ENCODE measurements at places on chromosomes 4 and X. TPM values are rescaled to one million over a fixed set of nuclear protein-coding genes. Genes with fewer than 3 reads are reported as not detected.

PGAM4 gene
- not detected for total RNA-seq

EDA gene
- total RNA-seq: 2.0 TPM

RTL9 gene
- 0.07 TPM for total RNA-seq

NPY2R gene
- 6.5 TPM for total RNA-seq

DNA sequence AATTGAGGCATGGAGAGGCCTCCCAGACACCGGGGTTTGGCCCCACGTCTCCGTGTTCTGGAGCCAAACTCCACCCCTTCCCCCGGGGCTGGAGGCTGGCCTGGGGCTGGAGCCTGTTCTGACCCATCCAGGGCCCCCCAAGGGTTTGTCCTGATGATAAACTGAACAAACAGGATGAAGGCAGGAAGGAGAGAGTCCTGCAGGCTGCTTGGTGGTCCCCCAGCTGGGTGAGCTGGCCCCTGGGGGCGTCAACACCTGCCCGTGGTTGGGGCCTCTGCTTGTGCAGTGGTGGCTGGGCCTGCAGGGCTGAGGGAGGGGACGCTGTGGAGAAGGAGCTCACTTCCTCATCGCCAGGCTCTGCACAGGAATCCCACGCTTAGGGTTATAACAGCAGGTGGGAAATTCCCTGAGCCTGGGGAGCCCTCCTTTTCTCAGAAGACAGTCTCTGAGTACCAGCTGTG is 2.3 kb downstream of the SH3TC1 start:
- peaks cover 12% of the 10 kb centered on the region for H3K4me1 ChIP-seq
- H3K27ac ChIP-seq: no peak overlapping the region
- H3K36me3 ChIP-seq: no peaks in the 10 kb centered on the region
- H3K27me3 ChIP-seq: no peaks in the 10 kb centered on the region
- peak overlapping the region; percentile 70 for H3K4me3 ChIP-seq

DNA sequence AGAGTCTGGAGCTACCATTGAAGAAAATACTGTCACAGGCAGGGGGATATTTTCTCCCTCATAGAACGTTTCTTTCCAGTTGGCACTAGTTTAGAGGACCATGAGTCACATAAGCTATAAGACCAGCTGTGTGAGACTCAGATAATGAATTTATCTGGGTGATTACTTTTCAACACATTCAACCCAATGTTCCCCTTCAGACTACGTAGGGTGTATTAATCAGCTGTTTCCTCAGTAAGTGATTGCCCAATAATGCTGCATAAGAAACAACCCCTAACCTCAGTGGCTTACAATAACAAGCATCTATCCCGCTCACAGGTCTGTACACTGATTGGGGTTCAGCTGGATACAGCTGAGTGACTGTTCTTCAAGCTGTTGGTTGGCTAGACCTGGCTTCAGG is 38.1 kb downstream of the CBLL2 start:
- H3K4me3 ChIP-seq: no peak overlapping the region
- no peaks in the 10 kb centered on the region for H3K27me3 ChIP-seq
- no peak for DNase-seq
- H3K4me1 ChIP-seq: no peaks in the 10 kb centered on the region

GRCh38 chrX:130916636-130917422 is 13.8 kb upstream of the ENOX2 start:
- no peaks in the 10 kb centered on the region for H3K36me3 ChIP-seq
- no peak overlapping the region for H3K27ac ChIP-seq
- no peak for DNase-seq
- no peaks in the 10 kb centered on the region for H3K27me3 ChIP-seq
- no peaks in the 10 kb centered on the region for H3K4me1 ChIP-seq

DNA sequence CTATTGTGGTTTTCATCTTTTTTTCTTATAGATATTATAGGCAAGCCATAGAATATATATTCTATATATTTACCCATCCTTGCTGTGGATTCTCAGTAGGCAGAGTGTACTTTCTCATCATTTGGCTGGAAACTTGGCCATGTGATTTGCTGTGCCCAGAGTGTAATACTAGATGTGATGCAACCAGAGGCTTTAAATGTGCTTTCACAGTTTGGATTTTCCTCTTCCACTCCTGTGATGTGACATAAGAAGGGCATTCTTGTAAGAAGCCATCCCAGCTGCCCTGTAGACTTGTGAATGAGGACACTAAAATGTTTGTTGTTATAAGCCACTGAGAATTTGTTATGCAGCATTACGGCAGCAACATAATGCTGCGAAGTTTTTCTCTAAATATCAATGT is 10.4 kb upstream of the HPGDS start:
- H3K27ac ChIP-seq: no peak overlapping the region
- no peak for DNase-seq
- no peaks in the 10 kb centered on the region for H3K27me3 ChIP-seq
- H3K4me1 ChIP-seq: no peaks in the 10 kb centered on the region
- no peak overlapping the region for H3K4me3 ChIP-seq

DNA sequence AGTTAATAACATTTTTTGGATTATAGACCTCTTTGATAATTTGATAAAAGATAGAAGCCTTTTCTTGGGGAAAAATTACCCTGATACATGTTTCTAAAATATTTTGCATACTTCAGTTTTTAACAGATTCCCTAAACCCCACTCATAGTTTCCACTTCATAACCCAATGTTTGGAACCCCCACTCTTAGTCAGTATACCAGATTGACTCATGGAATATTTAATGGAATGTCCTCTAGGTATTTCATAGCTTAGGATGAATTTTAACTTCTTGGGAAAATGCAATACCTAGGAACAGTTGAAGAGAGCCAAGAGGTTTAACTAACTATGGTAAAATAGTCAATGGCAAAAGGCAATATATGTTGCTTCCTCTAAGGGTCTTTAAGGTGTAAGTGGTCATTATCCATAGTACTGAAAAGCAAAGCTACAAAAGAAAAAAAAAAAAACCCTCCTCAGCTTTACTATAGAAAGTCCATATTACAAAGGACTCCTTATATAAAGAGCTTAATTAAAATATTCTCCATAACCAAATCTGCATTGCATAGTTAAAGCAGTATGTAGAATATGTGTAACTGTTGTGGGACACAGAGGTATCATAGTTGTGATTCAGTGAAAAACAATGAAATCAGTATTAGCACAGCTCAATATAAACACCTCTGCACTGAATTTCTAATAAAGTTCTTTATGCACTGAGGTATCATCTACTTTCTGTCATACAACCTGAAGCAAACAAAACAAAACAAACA is 159.9 kb downstream of the PCDH7 start:
- H3K36me3 ChIP-seq: no peaks in the 10 kb centered on the region
- no peaks in the 10 kb centered on the region for H3K27me3 ChIP-seq
- no peak overlapping the region for H3K4me3 ChIP-seq
- H3K4me1 ChIP-seq: peaks cover 58% of the 10 kb centered on the region

GRCh38 chr4:55346851-55347255 is 811 bp downstream of the SRD5A3 start:
- peaks cover 9% of the 10 kb centered on the region for H3K4me1 ChIP-seq
- peak overlapping the region; percentile 95 for H3K27ac ChIP-seq
- no peak for DNase-seq
- H3K4me3 ChIP-seq: peak overlapping the region; percentile 97
- no peaks in the 10 kb centered on the region for H3K36me3 ChIP-seq

DNA sequence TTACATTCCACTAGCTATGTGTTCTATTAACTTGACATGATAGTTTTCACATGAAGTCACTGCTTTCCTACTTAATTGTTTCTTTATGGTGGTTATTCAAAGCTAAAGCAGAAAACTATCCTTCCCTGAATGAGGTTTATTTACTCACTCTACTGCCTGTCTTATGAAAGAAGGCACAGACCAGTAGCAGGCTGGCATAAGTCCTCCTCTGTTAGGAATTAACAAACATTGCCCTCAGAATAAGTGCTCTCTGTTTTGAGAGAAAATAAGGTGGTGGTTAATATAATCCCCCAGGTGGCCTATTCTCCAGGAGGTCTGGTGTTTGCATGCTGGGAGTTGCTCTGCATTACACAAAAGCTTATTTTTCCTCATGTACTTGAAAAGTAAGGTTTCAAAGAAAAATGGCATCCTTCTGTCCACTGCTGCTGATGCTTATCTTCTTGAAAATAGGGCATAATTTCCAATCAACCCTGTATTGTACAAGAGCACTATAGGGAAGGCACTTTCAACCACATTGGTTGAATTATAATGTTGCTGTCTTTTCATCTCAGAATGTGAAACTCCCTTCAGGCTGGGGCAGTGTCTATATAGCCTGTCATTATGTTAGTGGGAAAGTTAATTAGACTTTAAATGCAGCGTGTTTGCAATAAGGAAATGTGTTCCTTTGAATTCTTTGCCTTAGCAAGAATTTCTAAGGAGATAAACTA is 119.7 kb upstream of the TBC1D9 start:
- H3K27me3 ChIP-seq: no peaks in the 10 kb centered on the region
- no peaks in the 10 kb centered on the region for H3K36me3 ChIP-seq
- H3K4me3 ChIP-seq: no peak overlapping the region
- DNase-seq: no peak
- no peaks in the 10 kb centered on the region for H3K4me1 ChIP-seq

GRCh38 chr4:76256032-76256431 is 4.5 kb downstream of the FAM47E start:
- H3K27ac ChIP-seq: no peak overlapping the region
- H3K4me3 ChIP-seq: no peak overlapping the region
- no peaks in the 10 kb centered on the region for H3K27me3 ChIP-seq
- H3K4me1 ChIP-seq: peaks cover 3% of the 10 kb centered on the region

All from thoracic aorta (tissue), 2 donors.